ENCODE measurements at places on chromosomes 3 and 15.

DNA sequence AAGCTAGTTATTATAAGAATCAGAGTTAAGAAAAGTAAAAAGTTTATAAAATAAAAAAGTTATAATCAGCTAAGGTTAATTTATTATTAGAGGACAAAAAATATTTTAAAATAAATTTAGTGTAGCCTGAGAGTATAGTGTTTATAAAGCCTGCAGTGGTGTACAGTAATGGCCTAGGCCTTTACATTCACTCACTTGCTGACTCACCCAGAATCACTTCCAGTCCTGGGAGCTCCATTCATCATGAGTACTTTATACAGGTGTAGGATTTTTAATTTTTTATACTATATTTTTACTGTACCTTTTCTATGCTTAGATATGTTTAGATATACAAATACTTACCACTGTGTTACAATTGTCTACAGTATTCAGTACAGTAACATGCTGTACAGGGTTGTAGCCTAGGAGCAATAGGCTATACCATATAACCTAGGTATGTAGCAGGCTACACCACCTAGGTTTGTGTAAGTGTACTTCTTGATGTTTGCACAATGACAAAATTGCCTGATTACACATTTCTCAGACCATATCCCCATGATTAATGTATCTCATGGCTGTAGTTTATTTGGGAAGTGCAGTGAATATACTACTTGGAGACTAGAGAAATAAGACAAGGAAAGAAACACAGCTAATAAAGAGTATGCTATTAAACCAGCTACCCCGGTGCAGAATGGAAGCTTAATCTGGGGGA lies 101.9 kb upstream of the GALNT15 start:
- DNase-seq: no peak

GRCh38 chr3:67349551-67350174 lies 304.7 kb downstream of the SUCLG2 start:
- DNase-seq: no peak

GRCh38 chr3:56673781-56674457 lies 9.1 kb downstream of the TASOR start:
- DNase-seq: no peak

DNA sequence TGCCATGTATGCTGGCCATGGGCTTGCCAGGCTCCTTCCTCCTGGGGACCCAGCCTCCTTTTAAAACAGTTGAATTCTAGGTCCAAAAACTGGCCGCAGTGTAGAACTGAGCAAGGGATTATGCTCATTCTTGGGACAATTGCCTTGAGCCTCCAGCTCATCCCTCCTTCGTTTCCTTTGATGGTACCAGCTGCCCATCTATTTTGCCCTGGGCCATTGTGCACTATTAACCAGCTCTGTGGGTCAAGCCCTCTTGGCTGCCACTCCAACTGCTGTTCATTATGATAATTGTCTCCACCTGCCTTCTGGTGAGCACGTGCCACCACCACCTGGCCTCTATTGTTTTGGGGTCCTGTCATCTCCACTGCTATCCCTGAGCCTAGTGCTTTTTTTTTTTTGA lies 75.8 kb upstream of the SYN2 start:
- DNase-seq: no peak

DNA sequence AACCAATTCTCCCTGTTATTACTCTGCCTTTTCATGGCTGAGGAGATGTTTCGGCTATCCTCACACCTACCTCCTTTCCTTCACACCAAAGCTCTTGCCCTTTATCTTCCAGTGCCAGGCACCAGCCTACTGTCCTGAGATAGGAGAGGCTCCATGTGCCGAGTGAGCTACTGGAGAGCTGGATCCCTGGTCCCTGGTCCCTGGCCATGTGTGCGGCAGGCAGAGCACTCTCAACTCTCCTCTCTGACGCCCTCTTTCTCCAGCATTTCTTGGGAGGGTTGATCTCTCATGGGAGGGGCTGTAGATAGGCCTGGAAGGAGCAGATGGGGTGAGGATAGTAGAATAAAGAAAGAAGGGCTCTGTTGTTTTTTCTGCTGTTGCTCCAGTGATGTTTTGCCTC lies 277.1 kb upstream of the UMPS start:
- no peak for DNase-seq

- DNase-seq: no peak
Measured at GRCh38 chr15:55420171-55420866, 12.0 kb downstream of the PIERCE2 start.

DNA sequence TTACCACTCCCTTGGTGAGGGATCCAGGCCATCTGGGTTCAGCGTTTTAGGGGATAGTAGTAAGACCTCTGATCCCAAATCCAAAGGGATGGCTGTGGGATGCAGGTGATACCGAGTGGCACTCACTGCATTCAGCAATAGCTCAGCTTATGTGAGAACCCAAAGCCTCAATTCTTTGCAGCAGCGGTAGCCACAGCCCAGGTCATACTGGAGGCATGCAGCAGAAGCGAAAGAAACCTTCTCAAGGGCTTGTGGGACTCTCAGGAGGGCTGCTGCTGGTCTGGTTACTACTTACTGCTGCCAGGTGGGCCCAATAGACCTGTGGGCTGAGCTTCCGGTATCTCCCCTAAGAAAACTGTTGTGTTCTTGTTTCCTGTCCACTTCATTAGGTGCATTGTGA lies 38.0 kb downstream of the CHCHD6 start:
- no peak for DNase-seq

- no peak for DNase-seq
Measured at GRCh38 chr3:30660136-30660535, 53.7 kb downstream of the TGFBR2 start.

- DNase-seq: no peak
Measured at GRCh38 chr15:66224946-66225345, 28.6 kb downstream of the MEGF11 start.

DNA sequence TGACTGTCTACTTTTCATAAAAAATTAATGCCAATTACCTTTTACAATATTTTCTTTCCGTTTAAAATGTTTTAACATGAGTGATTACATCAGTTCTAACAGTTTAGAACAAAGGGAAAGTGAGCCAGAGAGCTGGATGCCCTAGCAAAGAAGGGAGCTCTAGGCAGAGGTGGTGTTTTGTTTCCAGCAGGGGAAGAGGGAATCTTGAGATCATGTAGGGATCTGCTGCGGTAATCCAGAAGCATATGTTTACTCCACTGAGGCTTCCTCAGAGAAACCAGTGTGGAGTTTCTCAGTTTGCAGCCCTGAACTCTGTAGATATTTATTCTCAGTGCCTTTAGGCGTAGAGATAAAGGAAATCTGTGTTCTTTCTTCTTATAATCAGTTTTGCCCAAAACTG lies 399.3 kb downstream of the NLGN1 start:
- DNase-seq: no peak

GRCh38 chr3:24299806-24300626 lies 194.6 kb downstream of the THRB start:
- no peak for DNase-seq

DNA sequence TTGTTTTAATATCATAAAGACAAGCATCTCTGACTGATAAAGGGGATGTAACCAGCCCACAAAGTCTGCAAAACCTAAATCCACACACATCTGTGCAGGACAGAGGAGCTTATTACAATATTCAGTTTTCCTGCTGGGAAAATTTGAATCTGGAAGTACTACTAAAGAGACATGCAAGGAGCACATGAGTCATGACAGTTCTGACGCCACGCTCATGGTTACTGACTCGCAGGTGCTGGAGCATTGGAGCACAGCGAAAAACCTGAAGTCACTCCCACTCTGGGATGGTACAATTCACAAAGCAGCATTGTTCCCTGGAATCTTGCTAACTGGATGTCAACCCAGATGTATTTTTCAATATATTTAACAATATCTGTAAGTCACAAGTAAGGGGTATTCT lies 7.6 kb upstream of the ISL2 start:
- no peak for DNase-seq

GRCh38 chr3:49924683-49925082 lies 4.9 kb downstream of the MON1A start:
- DNase-seq: no peak

GRCh38 chr3:62119139-62119538 lies 254.2 kb downstream of the FEZF2 start:
- DNase-seq: no peak

DNA sequence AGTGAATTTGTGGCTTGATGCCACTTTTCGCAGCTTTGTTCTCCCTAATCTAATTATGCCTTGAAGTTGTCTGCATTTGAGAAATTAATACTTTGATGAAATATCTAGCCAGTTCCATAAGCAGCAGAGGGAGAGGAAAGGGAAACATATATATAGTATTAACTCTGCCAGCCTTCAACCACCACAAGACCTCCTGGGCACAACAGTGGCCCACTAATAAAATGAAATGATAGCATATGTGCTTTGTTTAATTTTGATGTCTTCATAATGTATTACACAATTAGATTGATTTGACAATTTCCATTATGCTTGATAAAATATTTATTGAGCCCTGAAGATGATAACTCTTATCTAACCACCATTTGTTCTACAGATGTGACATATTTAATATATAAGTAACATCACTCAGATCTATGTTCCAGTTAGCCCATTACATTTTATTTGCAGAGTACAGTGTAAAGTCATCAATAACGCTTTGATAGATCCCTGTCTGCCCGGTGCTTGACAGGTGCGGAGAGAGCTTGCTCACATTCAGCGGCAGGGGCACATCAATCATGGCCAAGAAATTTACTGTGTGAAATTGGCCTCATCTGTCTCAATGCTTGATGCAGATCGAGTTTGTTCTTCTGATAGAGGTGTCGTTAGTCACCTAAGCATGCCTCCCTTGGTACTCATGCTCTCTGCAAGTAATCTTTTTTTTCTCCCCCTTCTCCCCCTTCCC lies 187.4 kb downstream of the MECOM start:
- DNase-seq: no peak

DNA sequence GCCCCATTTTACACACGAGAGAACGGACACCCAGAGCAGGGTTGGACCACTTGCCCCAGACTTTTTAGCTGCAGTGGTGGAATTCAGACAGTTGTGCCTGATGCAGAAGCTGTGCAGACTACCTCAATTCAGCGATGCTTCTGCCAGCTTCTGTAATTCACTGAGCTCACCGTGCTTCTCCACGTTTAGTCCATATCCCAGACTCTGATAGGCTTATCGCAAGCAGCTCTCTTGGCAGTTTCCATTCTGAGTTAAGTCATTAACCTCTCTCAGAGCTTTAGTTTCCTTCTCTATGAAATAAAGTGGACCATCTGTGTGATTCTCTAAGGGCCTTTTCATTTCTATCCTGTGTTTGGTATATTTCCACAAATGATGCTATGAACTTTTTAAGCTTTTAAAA lies 37.1 kb downstream of the ABHD17C start:
- no peak for DNase-seq

DNA sequence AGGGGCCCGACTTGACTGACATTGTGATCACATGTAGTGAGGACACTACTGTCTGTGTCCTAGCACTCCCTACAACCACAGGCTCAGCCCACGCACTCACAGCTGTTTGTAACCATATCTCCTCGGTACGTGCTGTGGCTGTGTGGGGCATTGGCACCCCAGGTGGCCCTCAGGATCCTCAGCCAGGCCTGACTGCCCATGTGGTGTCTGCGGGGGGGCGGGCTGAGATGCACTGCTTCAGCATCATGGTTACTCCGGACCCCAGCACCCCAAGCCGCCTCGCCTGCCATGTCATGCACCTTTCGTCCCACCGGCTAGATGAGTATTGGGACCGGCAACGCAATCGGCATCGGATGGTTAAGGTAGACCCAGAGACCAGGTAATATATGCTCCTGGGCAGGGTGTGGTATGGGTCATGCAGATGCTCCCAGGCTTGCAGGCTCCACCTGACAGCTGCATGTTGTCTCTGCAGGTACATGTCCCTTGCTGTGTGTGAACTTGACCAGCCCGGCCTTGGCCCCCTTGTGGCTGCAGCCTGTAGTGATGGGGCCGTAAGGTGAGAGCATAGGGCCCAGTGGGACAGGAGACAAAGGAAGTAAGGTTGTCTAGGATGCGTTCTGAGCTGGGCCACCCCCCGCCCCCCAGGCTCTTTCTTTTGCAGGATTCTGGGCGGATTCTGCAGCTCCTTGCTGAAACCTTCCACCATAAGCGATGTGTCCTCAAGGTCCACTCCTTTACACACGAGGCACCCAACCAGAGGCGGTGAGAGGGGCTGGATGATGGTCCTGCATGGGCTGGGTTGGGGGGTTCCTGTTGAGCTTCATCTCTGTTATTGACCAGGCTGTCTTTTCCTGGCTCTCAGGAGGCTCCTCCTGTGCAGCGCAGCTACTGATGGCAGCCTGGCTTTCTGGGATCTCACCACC lies 4.4 kb downstream of the DALRD3 start:
- DNase-seq: no peak
